ENCODE measurements at places on chromosomes 7 and 10. TPM values are rescaled to one million over a fixed set of nuclear protein-coding genes. Genes with fewer than 3 reads are reported as not detected.

ZKSCAN5 gene
- 12.7 TPM for total RNA-seq

DNA sequence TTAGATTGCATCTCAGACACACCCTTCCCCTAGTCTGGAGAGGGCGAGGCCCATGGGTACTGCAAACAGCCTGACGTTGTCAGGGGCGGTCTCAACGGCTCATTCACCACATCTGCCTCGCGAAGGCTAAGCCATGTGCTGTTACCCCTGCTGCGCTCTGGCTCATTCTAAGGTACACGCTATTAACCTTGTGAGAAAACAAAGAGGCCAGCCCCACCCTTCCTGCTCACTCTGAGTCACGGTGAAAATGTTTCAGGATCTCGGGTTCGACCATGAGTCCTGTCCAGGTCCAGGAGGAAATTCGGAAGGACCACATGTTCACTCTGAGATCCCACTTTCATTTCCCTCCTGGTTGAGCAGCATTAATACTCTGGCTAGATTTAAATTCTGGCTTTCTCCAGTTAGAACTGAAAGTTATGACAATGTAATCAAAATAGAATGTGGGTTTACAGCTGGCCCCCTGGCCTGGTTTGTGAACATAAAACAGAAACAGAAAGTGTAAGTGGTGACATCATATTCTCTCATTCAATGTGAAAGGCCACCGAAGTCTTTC lies 55.2 kb downstream of the EGFR start:
- peak; percentile 90 for DNase-seq

- DNase-seq = no peak
These were observed 12.3 kb downstream of the BMPER start for GRCh38 chr7:33917661-33918060.

ZRANB1 gene
- total RNA-seq = 10.8 TPM

C7orf57 gene
- 1.4 TPM for total RNA-seq

GATAD1 gene
- 15.9 TPM for total RNA-seq

PTPRZ1 gene
- 4.6 TPM for total RNA-seq

- no peak for DNase-seq
These were observed 78.7 kb upstream of the ARHGAP21 start for GRCh38 chr10:24802378-24802777.

GRCh38 chr10:33133557-33133956 lies 175.5 kb upstream of the ITGB1 start:
- DNase-seq = peak; percentile 71

- DNase-seq = peak; percentile 78
These were observed 598 bp downstream of the MMS19 start for GRCh38 chr10:97497572-97498075.

PDZD7 gene
- total RNA-seq = 2.0 TPM

DNA sequence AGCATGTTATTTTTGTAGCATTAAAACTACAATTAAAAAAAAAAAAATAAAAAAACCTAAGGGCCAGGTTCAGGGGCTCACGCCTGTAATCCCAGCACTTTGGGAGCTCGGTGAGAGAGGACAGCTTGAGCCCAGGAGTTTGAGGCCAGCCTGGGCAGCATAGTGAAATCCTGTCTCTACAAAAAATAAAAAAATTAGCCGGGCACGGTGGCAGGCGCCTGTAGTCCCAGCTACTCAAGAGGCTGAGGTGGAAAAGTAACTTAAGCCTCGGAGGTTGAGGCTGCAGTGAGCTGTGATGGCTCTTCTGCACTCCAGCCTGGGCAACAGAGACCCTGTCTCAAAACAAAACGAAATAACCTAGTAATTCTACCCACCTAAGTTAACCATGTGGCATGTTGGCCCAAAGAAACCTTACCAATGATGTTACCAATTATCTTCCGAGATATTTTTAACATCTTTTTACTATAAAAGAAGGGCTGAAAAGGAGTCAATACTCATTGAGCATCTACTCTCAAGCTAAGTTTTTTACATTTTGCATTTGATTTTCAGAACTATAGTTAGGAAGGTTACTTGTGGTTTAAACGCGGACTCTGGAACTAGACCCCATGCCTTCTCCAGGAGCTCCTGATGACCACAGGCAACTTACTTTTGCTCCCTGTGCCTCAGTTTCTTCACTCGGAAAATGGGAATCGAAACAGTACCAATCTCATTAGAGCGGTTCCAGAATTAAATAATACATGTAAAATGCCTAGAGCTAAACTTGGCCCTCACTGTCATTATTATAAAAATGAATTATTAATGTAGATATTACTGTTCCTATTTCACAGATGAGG lies 1.4 kb downstream of the ITGB1 start:
- DNase-seq = peak; percentile 35

DNA sequence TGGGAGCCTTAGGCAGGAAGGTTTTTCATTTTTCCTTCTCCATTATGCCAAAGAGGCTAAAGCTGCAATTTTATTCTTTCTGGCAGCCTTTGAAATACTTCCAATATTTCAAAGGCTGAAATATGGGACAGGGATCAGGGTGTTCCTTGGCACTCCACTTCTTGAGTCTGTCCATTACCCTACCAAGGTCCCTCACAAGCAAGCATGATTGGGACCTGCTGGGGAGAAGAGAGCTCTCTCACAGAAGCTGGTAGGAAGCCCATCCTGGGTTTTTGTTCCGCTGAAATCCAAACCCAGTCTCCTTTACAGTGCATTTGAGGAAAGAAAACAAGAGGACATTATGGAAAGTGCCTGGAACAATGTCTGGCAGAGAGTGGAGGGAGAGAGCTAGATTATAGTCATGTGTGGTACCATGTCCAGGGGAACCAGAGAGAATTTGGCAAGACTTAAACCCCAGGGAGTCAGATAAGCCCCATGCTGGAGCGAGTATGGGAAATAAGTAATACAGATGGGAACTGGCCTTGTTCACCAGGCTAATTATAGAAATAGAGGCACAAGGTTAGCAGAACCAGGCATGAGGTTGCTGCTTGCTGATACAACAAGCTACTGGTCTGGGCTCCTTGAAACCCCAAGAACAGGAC lies 104.7 kb downstream of the LSM5 start:
- no peak for DNase-seq

DNA sequence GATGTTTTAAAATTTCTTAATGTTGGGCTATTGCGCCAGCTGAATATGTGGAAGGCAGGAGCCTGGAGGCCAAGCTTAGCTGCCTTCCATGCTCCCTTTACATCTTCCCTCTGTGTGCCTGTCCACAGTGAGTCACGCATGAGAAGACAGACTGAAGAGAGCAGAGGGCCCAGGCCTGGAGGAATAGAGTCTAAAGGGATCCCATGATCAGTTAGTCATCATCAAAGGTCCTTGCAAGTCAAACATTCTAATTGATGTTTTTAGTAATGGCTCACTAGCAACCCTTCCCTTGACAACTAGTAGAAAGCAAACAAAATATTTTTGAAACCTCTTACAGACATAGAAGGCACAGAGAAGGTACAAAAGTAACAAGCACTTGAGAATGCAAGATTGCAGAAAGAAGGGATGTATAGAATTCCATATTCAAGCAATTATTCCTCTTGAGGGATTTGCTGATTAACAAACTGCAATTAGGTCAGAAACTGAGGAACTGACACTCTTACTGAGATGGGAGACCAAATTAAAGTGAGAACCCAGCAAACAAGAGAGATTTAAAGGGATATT lies 30.7 kb upstream of the APBB1IP start:
- peak; percentile 95 for DNase-seq

GRCh38 chr7:44622342-44623151 lies 16.1 kb downstream of the OGDH start:
- peak; percentile 64 for DNase-seq

GRM8 gene
- not detected for total RNA-seq

GRCh38 chr10:89644967-89645741 lies at the start of gene PANK1:
Gene PANK1 (minus strand): TSS chr10:89645242. CDS start chr10:89644891, 351 bp downstream.
- DNase-seq = peak; percentile 77

- peak; percentile 66 for DNase-seq
These were observed 44.2 kb downstream of the PDLIM1 start for GRCh38 chr10:95246582-95247051.

- DNase-seq = no peak
These were observed 55.3 kb downstream of the ADCYAP1R1 start for GRCh38 chr7:31107106-31108090.

GRCh38 chr10:90775351-90776028 lies 82.3 kb downstream of the HTR7 start:
- DNase-seq = peak; percentile 91

ZNF789 gene
- 7.7 TPM for total RNA-seq

CCDC7 gene
- total RNA-seq = 9.4 TPM

GRCh38 chr7:121633186-121633585 lies 237.1 kb upstream of the FAM3C start:
- DNase-seq = no peak

DNA sequence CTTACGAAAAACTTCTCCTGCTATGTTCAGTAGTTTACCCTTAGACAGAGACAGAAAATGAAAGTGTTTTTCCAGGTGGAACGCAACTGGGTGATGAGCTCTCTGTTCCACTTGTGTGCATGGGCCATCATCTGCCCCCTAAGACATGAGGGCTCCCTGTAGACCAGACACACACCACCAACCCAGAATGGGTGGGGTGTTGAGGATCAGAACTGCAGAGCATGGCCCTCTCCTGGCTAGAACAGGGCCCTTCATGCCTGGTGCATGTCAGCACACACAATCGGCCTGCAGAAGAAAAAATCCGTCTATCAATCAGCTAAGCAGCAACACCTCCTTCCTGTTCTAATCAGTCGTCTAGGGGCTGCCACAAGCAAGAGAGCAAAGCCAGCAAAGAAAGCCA lies 186.2 kb upstream of the INHBA start:
- DNase-seq = peak; percentile 28

DNA sequence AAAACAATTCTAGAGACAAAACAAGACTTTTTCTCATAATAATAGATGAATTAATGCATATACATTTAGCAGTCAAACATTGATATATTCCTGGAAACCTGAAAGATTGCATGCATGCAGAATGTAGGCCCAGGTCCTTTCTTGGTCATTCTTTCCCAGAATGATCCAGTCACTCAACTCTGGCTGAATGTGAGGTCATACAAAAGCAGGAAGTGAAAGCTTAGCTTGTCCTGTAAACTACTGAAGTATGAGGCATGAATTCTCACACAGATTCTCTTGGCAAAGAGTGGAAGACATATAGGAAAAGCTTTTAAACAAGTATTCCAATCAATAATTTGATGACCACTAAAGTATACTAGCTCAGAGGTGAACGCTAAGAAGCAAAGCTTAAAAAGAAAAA lies 253.9 kb downstream of the PPP1R3A start:
- no peak for DNase-seq

DNA sequence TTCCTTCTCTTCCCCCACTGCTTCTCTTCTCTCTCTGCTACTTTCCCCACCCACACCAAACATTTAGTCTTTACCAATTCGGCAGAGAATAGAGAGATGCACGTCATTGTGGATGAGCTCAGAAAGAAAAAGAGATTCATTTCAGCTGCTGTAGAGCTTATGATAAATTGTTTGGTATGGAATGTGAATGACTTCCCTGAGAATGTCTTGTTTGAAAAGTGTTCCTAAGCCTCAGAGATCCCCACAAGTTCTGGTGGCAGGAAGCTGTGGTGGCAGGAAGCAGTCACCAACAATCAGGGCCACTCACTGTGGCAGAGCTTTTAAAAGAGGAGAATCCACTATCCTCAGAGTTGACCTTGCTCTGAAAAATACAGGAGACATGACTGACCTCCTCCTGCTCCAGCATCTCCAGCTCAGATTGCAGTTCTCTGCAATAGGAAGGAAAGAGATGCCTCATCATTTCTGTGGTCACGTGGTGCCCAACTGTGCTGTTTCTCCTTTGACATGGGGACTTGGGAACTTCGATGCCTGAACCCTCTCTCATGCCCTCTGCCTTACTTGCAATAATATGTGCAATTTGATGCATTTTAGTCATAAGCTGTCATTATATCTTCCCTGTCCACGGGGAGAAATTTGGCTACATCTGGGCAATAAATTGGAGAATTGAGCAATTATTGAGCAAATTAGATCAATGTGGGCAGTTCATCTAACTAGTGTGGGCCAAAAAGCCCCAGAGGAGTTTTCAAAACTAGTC lies 76.5 kb downstream of the BMPER start:
- DNase-seq = peak; percentile 66

GRCh38 chr7:67438913-67439505 lies 442.4 kb downstream of the TYW1 start:
- no peak for DNase-seq

DNA sequence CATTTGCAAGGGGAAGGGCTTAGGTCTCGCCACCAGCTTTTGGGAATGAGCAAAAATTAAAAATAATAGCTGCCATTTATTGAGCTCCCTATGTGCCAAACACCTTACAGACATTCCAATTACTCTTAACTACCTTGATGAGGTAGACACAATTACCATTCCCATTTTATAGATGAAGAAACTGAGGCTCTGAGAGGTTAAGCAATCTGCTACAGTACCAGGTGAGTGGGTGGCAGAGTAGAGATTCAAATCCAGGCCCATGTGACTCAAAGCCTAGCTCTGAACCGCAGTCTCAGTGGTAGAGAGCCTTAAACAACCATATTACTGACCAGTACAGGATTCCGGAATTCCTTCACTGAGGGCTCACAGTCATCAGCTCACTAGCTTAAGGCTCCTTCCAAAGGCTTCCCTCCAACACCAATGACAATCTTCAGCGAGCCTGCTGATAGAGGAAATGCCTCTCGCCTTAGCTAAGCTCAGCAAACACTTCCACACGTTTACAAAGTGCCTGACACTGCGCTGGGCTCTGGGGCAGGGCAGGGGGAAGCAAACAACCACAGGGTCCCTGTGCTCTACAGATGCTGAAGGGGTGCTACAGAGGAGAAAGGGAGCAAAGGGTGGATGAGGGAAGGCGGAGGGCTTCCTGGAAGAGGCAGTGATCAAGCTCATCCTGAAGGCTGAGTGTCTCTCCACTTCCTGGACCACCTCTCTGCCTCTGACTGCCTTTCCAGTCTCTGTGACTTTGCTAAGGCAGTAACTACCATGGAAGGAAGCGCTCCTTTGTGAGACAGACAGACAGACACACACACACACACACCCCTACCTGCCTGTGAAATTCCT lies 7.4 kb downstream of the LRRC20 start:
- no peak for DNase-seq

GRCh38 chr7:136057509-136057908 lies 80.3 kb upstream of the MTPN start:
- no peak for DNase-seq

Measured in RPMI7951 (cell line).